ENCODE measurements at places on chromosomes 16 and 17. TPM values are rescaled to one million over a fixed set of nuclear protein-coding genes. Genes with fewer than 3 reads are reported as not detected.

GRCh38 chr17:78645421-78646295 is 68.5 kb upstream of the DNAH17 start:
- DNase-seq = peak; percentile 57

GRCh38 chr17:50151937-50152547 is 1.6 kb upstream of the PPP1R9B start:
- DNase-seq = peak; percentile 56

Gene KCNH6
- not detected for total RNA-seq

Gene AOC3
- 0.64 TPM for total RNA-seq

Gene SNX20
- 33.1 TPM for total RNA-seq

- DNase-seq = no peak
Measured at GRCh38 chr16:12240036-12240435, 263.5 kb downstream of the SNX29 start.

- no peak for DNase-seq
Measured at GRCh38 chr17:34482730-34483129, 96.7 kb upstream of the TMEM132E start.

- no peak for DNase-seq
Measured at GRCh38 chr16:73845238-73846006, 451.2 kb upstream of the PSMD7 start.

Gene MYH11
- 0.17 TPM for total RNA-seq

Gene ARRB2
- total RNA-seq = 52.0 TPM

- no peak for DNase-seq
Measured at GRCh38 chr17:74287031-74287602, 13.1 kb downstream of the DNAI2 start.

- DNase-seq = no peak
Measured at GRCh38 chr16:11402051-11402744, 56.9 kb downstream of the RMI2 start.

DNA sequence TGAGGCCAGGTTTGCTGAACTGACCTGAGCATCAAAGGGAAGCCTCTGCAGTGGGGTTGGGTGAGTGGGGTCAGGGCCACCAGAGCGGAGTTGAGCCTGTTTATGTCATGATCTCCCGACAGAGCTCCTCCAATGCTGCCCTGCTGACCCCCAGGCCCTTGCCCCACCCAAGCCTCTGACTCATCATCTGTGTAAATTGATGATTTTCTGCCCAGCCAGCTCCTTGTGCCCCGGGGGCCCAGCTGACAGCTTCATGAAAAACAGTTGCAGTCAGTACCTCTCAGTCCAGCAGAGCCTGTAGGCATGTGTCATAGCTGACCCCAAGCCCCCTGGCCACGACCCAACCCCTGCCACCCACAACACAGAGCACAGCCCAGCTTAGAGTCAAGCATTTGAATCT is 134.9 kb downstream of the CCT6B start:
- DNase-seq = no peak

GRCh38 chr17:61406971-61407911 is 7.6 kb downstream of the TBX2 start:
- DNase-seq = peak; percentile 12

GRCh38 chr16:30694926-30695693 is 3.9 kb upstream of the SRCAP start:
- DNase-seq = no peak

DNA sequence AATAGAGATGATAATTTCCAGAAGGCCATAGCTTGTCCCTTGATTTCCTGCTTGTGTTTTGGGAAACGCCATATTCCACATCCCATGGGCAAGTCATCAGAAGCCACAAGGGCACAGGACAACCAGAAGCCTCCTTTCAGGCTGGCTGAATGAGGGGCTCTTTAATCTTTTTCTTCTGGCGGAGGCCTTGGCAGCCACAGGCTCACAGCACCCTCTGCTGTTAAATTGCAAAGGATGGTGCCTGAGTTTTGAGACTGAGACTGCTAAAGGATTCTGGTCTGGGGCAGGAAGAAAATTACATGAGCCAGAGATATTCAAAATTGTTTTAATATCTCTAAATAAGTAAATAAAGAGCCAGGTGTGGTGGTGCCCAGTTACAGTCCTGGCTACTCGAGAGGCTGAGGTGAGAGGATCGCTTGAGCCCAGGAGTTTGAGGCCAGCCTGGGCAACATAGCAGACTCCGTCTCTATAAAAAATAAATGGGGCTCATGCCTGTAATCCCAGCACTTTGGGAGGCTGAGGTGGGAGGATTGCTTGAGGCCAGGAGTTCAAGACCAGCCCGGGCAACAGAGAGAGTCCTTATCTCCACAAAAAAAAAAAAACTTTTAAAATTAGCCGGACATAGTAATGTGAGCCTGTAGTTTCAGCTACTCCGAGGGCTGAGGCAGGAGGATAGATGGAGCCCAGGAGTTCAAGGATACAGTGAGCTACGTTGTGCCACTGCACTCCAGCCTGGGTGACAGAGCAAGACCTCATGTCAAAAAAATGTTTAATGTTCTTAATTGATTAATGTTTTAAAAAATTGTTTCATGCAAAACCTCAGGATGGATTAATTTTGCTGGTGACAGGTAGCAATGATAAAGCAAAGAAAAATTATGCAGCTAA is 26.3 kb downstream of the AARSD1 start:
- no peak for DNase-seq

Gene PHKG2
- total RNA-seq = 51.4 TPM

Gene BIRC5
- 1.0 TPM for total RNA-seq

DNA sequence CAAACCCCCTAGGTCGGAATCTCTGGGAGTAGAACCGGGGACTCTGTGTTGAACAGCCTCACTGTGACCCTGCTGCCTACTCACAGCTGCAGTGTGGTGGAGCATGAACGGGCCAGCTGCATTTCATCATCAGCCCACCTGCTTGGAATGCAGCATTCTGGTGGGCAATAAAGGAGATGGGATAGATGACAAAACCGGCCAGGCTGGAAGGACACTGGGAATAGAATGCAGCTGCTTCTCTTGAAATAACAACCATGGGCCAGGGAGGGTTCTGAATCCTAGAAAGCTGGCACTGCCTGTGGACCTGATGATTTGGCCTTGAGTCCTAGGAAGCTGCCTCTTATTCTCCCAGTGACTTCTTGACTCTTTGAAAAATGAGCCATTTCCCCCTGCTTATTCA is 23.5 kb downstream of the CFAP97D1 start:
- DNase-seq = no peak

GRCh38 chr16:4508806-4509205 is 29.8 kb downstream of the CDIP1 start:
- DNase-seq = no peak

GRCh38 chr16:80806289-80806688 is 1.9 kb upstream of the CDYL2 start:
- DNase-seq = no peak

Gene SEC14L5
- total RNA-seq = not detected

GRCh38 chr17:63995626-63996025 is 2.5 kb upstream of the PRR29 start:
- no peak for DNase-seq

GRCh38 chr17:49928126-49928800 is 40.7 kb upstream of the DLX4 start:
- no peak for DNase-seq

DNA sequence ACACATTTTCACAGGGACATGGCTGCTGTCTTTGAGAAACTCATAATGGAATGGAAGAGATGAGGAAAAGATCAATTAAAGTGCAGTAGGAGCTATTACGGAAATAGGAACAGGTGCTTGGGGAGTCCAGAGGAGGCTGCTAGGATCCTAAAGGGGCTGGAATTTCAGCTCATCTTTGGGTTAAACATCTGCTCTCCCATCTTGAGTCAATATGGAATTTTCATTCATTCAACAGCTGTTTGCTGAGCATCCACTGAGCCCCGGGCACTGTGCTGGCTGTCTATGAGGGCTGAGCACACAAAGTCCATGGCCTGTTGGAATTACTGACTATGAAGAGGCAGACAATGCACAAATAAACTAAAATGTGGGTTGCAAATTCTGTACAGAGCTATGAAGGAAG is 47.9 kb downstream of the ASIC2 start:
- no peak for DNase-seq

DNA sequence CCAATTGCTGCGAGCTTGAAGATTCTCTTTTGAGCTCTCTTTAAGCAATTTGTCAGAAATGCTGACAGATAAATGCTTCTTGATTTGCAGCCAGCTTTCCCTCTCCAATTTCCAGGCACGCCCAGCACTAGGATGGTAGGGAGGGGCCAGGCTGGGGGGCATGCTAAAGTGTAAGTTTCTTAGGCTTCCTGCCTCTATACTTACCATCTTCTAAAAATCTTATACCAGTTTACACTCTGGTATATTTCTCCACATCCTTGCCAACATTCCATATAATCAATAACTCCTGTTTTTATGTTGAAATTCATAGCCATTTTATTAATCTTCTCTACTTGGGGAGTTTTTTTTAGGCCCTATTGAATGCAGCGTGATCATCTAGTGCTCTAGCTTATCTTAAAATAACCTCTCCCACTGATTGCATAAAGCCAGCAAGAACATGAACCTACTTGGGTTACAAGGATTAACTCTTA is 17.5 kb downstream of the ACSF2 start:
- no peak for DNase-seq

GRCh38 chr17:62618647-62619416 is 8.6 kb upstream of the MRC2 start:
- no peak for DNase-seq

DNA sequence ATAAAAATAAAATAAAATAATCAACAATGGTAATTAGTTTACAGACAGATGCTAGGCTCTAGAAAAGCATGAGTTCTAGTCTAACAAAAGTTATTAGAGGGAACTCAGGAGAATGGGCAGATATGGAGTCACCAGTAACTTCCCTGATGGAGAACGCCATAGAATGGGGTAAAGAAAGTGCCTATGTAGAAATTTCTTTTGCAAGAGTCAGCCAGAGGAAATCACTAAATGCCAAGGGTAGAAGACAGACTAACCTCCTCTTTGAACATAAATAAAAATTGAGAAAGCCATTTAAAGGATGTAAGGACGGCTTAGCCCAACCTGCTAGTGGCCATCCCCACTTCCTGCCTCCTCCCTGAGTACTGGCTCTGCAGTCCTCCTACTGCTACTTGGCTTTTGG is 141.6 kb downstream of the VPS53 start:
- DNase-seq = no peak

GRCh38 chr17:4411201-4411600 is 22.5 kb upstream of the SPNS3 start:
- DNase-seq = no peak

DNA sequence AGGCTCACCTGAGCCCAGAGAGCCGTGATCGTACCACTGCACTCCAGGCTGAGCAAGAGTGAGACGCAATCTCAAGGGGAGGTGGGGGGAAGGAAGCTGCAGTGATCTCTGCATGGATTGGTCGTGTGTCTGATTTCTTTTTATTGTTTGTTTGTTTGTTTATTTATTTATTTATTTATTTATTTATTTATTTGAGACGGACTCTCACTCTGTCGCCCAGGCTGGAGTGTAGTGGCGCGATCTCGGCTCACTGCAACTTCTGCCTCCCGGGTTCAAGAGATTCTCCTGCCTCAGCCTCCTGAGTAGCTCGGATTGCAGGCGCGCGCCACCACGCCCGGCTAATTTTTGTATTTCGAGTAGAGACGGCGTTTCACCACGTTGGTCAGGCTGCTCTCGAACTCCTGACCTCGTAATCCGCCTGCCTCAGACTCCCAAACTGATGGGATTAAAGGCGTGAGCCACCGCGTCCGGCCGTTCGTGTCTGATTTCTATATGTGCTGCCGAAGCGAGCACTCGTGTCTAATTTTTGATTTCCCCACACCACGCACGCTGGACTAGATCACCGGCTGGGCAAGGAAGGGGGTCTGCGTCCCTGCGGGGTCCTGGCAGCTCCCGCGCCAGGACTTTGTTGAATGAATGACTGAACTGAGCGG is 448 bp upstream of the TNFRSF12A start:
- DNase-seq = no peak

- no peak for DNase-seq
Measured at GRCh38 chr17:17445925-17446665, 30.7 kb upstream of the MED9 start.

DNA sequence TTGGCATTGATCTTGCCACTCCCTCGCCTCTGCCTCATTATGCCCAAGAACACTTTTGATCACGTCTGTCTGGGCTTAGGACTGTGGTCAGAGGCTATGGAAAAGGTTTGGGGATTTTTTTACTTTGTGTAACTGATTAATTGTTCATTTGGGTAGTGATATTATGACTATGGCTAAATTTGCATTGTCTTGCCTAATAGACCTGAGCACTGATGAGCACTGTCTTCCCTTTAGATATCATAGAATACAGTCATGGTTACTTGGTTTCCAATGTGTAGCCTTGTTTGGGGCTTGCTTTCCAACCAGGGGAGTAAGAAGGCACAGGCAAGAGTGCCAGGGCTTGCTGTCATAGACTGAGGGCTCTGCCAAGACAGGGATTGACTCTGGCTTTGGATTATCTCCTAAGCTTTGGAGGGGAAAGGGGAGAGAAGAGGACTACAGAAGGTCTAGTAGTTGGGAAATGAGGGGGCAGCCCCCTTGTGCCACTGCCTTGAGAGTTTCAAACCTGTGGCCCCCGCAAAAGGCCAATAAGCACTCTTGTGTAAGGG is 13.7 kb downstream of the LIMD2 start:
- no peak for DNase-seq

GRCh38 chr17:55202896-55203295 is 61.9 kb upstream of the HLF start:
- DNase-seq = no peak

DNA sequence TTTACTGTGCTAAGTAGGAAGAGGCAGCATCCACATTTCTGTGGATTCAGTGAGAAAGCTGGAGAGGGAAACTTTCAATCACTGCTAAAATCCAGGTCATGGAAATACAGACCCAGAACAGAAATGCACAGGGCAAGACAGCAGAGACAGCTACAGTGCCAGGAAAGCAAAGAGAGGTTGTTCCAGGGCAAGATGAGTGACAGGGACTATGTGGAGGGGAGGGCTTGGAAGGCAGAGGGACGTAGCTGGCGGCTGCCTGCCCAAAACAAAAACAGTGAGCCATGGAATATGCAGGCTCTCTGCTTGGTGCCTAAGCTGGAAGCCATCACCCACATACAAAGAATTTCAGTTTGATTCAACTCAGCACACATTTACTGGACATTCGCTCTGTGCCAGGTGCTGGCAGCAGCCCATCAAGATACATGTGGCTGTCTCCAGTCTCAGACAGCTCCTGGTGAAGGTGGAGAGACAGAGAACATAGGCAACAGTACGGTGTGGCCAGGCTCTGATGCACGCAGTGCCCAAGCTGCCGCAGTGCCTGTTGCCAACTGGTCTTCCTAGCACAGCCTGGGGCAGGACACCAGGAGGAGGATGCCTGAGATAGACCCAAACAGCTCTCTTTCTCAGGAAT is 88.7 kb downstream of the AIPL1 start:
- DNase-seq = no peak

Gene RHBDF1
- total RNA-seq = 1.3 TPM

Gene CRHR1
- not detected for total RNA-seq

- DNase-seq = no peak
Measured at GRCh38 chr17:62787366-62787765, 20.7 kb downstream of the MARCHF10 start.

DNA sequence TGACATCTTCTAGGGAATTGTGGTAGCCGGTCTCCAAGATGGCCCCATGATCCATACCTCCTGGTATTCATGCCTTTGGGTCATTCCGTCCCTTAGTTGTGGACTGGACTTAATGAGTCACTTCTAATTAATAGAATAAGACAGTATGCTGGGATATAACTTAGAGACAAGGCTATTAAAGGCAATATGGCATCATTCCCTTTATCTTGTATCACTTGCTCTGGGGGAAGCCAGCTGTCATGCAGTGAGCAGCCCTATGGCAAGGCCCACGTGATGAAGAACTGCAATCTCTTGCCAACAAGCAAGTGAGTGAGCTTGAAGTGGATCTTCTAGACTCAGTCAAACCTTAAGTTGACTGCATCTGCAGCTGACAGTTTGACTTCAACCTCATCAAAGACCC is 97.8 kb upstream of the MED13 start:
- no peak for DNase-seq

Data from activated B cell treated with CpG ODN at 0.5 μM for 24 hours (primary cell).